Psoas muscle (tissue), 8 donors: ENCODE measurements at places on chromosomes 6 and 20. TPM values are rescaled to one million over a fixed set of nuclear protein-coding genes. Genes with fewer than 3 reads are reported as not detected.
A peak's percentile ranks its signal among the peaks of the same experiment; 100 is the strongest.

DNA sequence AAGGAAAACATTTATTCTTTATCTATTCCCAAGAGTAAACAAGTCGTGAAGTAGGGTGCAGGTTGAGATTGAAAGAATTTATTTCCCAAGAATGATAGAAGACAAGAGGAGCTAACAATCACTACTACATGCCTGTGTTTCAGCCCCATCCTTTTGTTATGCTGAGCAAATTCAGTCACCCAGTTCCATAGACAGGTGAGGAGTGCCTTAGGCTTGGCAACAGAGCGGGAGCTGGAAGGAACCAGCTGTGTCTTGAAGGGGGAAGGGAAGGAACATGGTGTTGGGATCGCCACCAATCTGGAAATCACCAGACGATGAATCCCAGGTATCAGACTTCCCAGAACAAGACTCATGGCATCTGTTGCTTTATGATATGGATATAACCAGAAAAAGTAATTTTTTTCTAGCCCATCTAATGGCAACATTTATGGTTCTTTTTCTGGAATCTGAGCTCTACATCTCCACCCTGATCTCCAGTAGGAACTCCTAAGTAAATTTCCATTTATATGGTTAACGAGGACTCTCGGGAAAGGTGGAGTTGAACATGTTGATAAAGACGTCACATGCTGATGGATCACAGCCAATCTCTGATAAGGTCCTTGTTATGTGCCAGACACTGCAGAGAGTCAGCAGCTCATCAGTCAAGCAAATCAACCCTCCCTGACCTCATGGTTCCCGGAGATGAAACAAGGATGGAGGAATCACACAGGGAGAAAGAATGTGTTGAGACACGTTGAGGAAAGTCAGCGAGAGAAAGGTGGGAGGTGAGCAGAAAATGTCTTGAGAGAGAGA, 344.9 kb downstream of the SMOC2 start:
- no peak for DNase-seq
- H3K4me3 ChIP-seq = no peak overlapping the region
- no peaks in the 10 kb centered on the region for H3K36me3 ChIP-seq
- no peak overlapping the region for H3K27ac ChIP-seq
- no peaks in the 10 kb centered on the region for H3K27me3 ChIP-seq

- no peak overlapping the region for H3K4me3 ChIP-seq
- no peaks in the 10 kb centered on the region for H3K27me3 ChIP-seq
- no peaks in the 10 kb centered on the region for H3K4me1 ChIP-seq
- H3K36me3 ChIP-seq = no peaks in the 10 kb centered on the region
- DNase-seq = no peak
These were observed 88.3 kb downstream of the ADAT2 start for GRCh38 chr6:143362192-143362558.

DNA sequence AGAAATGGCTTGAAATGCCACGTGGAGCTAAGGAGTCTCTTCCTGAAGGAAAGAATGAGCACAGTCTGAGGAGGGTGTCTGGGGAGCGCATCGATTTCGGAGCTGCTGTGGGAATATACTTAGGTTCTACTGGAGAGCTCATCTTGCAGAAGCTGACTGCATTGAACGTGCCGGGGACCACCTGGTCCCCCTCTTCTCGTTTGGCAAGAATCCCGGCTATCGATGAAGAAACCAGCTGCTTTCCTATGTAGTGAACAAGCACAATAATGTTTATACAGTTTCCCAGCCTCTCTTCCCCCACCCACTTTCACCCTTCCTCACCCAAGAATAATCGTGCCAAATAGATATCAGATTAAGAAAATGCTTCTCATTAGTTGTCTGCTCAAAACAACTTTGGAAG, 242.5 kb downstream of the PACRG start:
- no peaks in the 10 kb centered on the region for H3K27me3 ChIP-seq
- no peak overlapping the region for H3K4me3 ChIP-seq
- peaks cover 15% of the 10 kb centered on the region for H3K4me1 ChIP-seq
- DNase-seq = no peak
- no peak overlapping the region for H3K27ac ChIP-seq

DNA sequence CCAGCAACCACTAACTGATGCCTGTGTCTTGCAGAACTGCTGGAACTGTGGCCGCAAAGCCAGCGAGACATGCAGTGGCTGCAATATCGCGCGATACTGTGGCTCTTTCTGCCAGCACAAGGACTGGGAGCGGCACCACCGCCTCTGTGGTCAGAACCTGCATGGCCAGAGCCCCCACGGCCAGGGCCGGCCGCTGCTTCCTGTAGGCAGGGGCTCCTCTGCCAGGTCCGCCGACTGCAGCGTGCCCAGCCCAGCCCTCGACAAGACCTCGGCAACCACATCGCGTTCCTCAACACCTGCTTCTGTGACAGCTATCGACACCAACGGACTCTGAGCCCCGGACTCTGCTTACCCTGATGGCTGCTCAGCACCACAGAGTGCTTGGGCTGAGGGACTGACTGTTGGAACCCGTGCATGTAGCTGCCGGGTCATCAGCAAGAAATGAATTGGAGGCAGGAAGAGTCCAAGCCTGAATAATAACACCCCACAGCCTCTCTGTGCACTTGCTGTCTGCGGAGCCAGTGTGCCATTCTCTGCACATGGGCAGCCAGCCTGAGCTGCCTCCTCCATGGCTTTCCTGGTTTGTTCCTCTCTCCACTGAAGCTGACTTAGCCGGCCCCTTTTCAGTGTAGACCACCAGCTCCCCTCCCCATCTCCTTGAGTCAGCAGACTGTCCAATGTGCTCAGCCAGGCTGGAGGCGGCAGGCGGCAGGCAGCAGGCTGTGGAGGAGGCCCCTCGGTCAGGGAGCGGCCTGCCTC, 17.6 kb upstream of the C20orf144 start:
- H3K36me3 ChIP-seq = peaks cover 57% of the 10 kb centered on the region
- DNase-seq = no peak
- no peak overlapping the region for H3K4me3 ChIP-seq
- H3K27ac ChIP-seq = no peak overlapping the region
- H3K27me3 ChIP-seq = no peaks in the 10 kb centered on the region

- no peak overlapping the region for H3K4me3 ChIP-seq
- no peaks in the 10 kb centered on the region for H3K4me1 ChIP-seq
- H3K36me3 ChIP-seq = no peaks in the 10 kb centered on the region
- no peak overlapping the region for H3K27ac ChIP-seq
- no peaks in the 10 kb centered on the region for H3K27me3 ChIP-seq
These were observed 72.1 kb upstream of the EPB41L1 start for GRCh38 chr20:36082315-36082915.

DNA sequence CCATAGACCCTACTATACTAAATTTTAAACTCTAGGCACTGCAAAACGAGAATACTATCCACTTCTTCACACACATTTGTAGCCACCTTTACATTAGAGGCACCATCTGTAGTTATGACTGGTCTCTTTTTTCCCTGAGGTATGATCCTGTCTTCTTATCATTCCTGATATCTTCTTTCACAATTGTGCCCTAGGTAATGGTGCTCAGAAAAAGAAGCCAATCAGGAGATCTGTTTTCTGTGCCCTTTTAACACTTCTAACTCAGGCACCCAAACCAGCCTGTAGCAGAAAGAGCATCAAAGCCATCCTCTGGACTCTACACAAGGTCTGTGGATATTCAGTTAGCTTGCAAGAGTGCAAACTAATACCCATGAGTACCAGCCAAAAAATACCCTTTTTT, 149.7 kb upstream of the SGK1 start:
- DNase-seq = no peak
- peak overlapping the region; percentile 87 for H3K27ac ChIP-seq
- no peak overlapping the region for H3K4me3 ChIP-seq
- no peaks in the 10 kb centered on the region for H3K36me3 ChIP-seq
- H3K27me3 ChIP-seq = no peaks in the 10 kb centered on the region

- H3K4me1 ChIP-seq = peaks cover 57% of the 10 kb centered on the region
- peak; percentile 84 for DNase-seq
- H3K27me3 ChIP-seq = no peaks in the 10 kb centered on the region
- H3K36me3 ChIP-seq = no peaks in the 10 kb centered on the region
These were observed 287.6 kb downstream of the ESR1 start for GRCh38 chr6:152094992-152095592.

DNA sequence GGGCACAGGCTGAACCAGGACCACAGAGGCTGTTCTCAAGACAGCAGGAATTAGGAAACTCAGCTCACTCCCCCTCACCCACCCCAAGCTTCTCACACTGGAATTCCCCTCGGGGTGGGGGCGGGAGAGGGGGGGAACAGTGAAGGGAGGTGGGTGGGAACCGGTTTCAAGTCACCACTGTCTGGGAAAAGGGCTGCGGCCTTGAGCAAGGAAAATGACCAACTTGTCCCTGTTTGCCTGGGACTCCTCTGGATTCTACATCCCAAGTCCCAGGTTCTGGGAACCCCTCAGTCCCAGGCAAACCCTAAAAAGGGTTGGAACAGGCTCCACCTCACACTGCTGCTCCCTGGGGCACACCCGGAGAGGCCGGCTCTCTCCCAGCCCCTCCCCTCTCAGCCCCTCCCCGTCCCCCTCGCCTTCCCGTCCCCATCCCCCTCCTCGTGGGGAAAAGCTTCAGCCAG, 230.7 kb downstream of the TFAP2C start:
- H3K27ac ChIP-seq = no peak overlapping the region
- H3K36me3 ChIP-seq = no peaks in the 10 kb centered on the region
- no peak for DNase-seq

- no peak overlapping the region for H3K27ac ChIP-seq
- H3K4me3 ChIP-seq = no peak overlapping the region
- H3K36me3 ChIP-seq = no peaks in the 10 kb centered on the region
- no peaks in the 10 kb centered on the region for H3K27me3 ChIP-seq
- H3K4me1 ChIP-seq = peaks cover 4% of the 10 kb centered on the region
These were observed 61.1 kb downstream of the GRM4 start for GRCh38 chr6:34084591-34085290.

GRCh38 chr6:143498428-143498827, 13.1 kb downstream of the FUCA2 start:
- DNase-seq = no peak
- no peak overlapping the region for H3K4me3 ChIP-seq
- no peaks in the 10 kb centered on the region for H3K27me3 ChIP-seq
- no peak overlapping the region for H3K27ac ChIP-seq

GRCh38 chr20:63577317-63577894, 3.4 kb upstream of the HELZ2 start:
- H3K36me3 ChIP-seq = no peaks in the 10 kb centered on the region
- peak; percentile 83 for DNase-seq
- no peak overlapping the region for H3K4me3 ChIP-seq
- H3K27ac ChIP-seq = no peak overlapping the region
- H3K4me1 ChIP-seq = peaks cover 5% of the 10 kb centered on the region

DNA sequence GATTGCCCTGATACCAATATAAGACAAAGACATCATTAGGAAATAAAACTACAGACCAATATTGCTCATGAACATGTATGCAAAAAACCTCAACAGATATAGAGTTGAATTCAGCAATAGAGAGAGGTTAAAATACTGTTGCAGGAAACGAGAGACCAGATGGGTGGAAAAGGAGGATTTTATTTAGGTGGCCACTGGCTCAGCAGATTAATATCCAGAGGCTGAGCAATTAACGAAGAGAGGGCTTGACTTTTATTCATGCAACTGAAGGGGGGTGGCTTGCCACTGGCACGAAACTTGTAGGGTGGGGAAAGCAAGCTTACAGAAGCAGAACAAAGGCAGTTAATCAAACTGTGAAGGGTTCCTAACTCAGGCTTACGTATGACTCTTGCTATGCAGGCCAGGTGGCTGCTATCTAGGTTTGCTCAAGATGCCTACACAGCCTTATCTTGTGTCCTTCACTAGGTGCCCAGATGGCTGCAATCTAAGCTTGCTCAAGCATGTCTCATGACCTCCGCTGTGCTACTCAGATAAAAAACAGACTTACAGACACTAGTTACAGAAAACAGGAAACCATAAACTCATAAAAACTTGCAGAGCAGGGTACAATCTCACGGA, 126.4 kb downstream of the MMUT start:
- no peak overlapping the region for H3K4me3 ChIP-seq
- no peaks in the 10 kb centered on the region for H3K27me3 ChIP-seq
- no peaks in the 10 kb centered on the region for H3K36me3 ChIP-seq
- H3K4me1 ChIP-seq = no peaks in the 10 kb centered on the region
- no peak for DNase-seq

GRCh38 chr6:26170181-26170580, 83.0 kb downstream of the HFE start:
- no peaks in the 10 kb centered on the region for H3K27me3 ChIP-seq
- DNase-seq = no peak
- H3K36me3 ChIP-seq = peaks cover 4% of the 10 kb centered on the region
- no peak overlapping the region for H3K4me3 ChIP-seq
- H3K27ac ChIP-seq = peak overlapping the region; percentile 87

GRCh38 chr6:38797391-38797790, 82.3 kb downstream of the DNAH8 start:
- no peaks in the 10 kb centered on the region for H3K4me1 ChIP-seq
- H3K27ac ChIP-seq = no peak overlapping the region
- H3K36me3 ChIP-seq = no peaks in the 10 kb centered on the region
- H3K27me3 ChIP-seq = peaks cover 2% of the 10 kb centered on the region
- no peak overlapping the region for H3K4me3 ChIP-seq

The NKX2-4 gene
- total RNA-seq = not detected

The RNF144B gene
- 86.8 TPM for total RNA-seq

The ADGRF5 gene
- total RNA-seq = 21.2 TPM

The SLC22A2 gene
- total RNA-seq = 0.39 TPM
